ENCODE measurements at places on chromosomes 7 and 10.

DNA sequence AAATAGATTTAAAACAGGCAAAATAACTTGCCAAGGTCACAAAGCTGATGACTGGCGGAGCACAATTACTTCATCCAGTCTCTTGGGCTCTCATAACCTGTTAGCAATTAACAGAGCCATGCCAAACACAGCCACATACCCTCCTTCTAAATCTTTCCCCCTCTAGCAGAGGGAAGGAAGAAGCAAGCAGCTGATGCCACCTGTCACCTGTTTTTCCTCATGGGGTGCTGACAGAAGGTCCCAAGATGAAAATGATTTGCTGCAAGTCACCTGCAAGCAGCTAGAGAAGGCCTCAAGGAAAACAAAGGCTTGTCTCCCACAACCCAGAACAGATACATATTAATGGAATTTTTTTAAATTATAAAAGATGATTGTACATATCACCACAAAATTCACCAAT lies 117.8 kb downstream of the GFRA1 start:
- no peak for DNase-seq

- no peak for DNase-seq
These were observed 248.2 kb downstream of the TCERG1L start for GRCh38 chr10:131063311-131063710.

- DNase-seq = no peak
These were observed 40.5 kb upstream of the WASL start for GRCh38 chr7:123789206-123789784.

DNA sequence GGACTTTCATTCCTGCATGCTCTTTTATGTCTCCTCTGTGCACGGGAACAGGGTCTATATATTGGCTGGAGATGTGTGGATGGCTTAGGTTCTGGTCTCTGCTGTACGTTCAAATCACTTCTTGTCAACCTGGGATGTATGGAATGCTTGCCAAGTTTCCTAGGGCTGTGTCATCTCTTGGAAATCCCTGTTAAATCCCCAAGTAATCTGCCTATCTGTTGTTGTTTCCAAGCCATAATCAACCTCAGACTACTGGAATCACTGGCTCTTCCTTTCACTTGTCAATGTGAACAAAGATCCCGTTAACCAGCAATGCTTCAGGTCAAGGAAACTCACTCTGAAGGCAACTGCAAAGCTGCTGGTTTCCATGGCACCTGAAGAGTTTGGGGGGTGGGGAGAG lies 93.3 kb upstream of the FAM171A1 start:
- DNase-seq = no peak

- DNase-seq = no peak
These were observed 29.5 kb downstream of the PAXIP1 start for GRCh38 chr7:154973381-154973780.

DNA sequence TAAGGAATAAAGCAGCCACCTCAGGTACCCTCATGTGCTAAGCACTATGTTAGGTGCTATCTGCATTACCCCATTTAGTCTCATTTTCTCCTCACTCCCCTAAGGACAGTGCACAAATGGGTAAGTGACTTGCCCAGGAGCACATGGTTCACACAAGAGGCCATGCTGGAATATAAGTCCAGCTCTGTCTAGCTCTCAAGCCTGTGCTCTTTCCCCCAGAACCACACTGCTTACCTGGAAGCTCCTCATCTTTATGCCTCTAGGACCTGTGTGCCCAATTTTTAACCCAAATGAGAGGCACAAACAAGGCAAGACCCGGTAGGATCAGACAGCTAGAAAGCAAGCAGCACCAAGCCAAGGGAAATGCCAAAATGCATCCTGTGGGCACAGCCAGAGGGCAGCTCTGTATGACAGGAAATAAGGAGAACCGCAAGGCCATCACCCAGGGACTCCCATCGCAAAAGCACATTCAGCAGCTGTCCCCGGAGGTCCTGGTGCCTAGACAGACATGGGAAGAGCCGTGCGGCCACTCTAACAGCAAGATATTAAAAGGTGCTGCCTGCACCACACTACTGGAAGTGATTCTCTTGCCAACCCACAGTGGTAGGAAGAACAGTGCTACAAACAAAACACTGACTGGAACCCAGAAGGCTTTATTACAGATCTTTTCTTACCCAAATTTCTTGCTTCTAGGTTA lies 88.1 kb downstream of the GSAP start:
- DNase-seq = no peak

DNA sequence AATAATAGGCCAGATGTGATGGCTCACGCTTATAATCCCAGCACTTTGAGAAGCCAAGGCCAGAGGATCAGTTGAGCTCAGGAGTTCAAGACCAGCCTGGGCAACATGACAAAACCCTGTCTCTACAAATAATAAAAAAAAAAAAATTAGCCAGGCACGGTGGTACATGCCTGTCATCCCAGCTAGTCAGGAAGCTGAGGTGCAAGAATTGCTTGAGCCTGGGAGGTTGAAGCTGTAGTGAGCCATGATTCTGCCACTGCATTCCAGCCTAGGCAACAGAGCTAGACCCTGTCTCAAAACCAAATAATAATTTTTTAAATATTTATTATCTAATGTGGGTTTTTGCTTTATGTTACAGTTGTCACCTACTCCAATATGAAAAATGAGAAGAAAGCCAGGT lies 178.9 kb downstream of the ADK start:
- no peak for DNase-seq

DNA sequence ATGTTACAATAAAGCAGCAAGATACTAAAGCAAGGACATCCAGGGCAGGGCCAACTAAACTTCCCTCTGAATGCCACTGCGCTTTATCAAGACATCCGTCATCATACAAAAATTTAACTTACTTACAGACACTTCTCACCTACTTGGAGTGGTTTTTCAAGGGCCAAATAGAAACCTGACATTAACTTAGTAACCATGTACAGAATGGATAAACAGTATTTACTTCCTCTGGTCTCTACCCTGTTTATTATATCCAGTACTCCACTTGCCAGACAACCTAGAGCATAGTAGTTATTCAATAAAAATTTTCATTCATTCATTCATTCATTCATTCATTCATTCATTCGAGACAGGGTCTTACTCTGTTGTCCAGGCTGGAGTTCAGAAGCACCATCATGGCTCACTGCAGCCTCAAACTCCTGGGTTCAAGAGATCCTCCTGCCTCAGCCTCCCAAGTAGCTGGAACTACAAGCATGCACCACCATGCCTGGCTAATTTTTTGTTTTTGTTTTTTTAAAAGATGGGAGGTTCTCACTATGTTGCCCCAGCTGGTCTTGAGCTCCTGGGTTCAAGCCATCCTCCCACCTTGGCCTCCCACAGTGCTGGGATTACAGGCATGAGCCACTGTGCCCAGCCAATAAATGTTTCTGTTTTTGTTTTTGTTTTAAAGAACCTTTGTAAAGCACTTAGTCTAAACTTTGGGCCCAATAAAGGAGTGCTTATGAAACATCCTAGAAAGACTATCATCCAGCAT lies 19.0 kb downstream of the SMURF1 start:
- DNase-seq = no peak

GRCh38 chr7:121485467-121486243 lies 89.5 kb upstream of the FAM3C start:
- DNase-seq = no peak

- DNase-seq = no peak
These were observed 18.3 kb downstream of the FZD9 start for GRCh38 chr7:73451780-73452398.

DNA sequence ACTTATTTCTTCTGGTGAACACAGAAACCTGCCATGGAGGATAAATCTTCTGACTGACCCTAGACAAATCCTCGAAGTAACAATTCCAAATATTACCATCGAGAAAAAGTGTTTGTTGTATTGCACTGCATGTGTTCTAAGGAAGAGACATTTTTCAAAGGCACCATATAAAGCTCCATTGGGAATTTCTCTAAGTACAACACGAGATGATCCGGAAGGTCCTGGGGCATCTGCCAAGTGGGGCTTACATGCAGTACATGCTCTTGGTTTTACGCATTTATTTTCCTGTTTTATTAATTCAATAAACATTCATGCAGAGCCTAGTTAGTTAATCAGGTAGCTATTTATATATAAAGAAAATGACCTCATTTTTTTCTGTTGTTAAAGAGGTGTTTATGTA lies 692.0 kb upstream of the IGFBP3 start:
- no peak for DNase-seq

DNA sequence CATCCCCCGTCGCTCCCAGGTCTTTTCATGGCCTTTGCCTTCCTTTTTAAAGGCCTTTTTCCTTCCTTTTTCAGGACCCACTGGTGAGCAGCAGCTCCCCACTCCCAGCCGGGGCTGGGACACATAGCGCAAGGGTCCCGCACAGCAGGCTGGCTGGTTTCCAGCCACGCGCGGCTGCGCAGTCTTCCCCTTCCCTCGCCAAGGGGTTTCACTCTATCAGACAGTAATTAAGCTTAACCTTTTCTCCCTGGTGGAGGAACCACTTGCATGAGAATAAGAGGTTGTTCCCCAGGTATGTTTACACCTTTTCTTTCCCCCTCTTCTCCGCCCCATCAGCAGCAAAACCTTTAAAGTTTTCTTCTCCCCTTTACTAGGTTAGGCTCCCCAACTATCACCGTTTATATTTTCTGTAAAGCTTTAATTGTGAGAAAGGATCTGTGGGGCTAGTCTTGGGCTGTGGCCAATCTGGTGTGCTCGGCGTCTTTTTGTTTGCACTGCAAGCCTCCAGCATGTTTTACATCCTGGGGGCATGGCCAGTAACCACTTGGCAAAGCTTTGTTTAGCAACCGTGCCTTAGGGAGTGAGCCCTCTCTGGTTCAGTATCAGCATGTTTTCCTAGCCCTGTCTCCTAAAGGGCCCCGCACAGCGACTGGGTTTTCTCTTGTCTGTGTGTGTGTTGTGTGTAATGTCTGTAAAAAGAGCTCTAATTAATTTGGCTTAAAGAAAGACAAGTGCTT lies 219.6 kb downstream of the PHF14 start:
- no peak for DNase-seq

Data from chondrocyte (in vitro differentiated cells).